Suprapubic skin (tissue), 4 donors: ENCODE measurements at places on chromosomes 6 and 20.

GRCh38 chr6:10756085-10756484, 8.5 kb downstream of the TMEM14B start:
- DNase-seq, result no peak

DNA sequence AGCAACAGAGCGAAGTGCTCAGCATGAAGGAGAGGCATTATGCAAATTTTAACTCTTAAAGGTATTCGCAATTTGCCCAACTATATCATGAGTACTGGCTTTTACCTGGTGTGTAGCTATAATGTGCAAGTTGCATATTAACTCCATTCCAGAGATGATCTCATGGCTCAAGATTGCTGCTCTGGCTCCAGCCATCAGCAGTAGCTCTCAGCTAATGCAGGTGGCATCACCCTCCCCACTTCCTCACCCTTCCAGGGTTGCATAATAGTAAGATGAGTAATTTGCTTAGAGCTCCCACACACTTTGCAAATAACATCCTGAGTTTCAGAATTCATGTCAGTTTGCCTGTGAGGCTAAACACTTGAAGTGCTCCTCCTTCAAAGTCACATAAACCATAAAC, 15.9 kb upstream of the PCSK2 start:
- no peak for DNase-seq

GRCh38 chr6:168972128-168972527, 281.5 kb downstream of the THBS2 start:
- DNase-seq, result no peak

DNA sequence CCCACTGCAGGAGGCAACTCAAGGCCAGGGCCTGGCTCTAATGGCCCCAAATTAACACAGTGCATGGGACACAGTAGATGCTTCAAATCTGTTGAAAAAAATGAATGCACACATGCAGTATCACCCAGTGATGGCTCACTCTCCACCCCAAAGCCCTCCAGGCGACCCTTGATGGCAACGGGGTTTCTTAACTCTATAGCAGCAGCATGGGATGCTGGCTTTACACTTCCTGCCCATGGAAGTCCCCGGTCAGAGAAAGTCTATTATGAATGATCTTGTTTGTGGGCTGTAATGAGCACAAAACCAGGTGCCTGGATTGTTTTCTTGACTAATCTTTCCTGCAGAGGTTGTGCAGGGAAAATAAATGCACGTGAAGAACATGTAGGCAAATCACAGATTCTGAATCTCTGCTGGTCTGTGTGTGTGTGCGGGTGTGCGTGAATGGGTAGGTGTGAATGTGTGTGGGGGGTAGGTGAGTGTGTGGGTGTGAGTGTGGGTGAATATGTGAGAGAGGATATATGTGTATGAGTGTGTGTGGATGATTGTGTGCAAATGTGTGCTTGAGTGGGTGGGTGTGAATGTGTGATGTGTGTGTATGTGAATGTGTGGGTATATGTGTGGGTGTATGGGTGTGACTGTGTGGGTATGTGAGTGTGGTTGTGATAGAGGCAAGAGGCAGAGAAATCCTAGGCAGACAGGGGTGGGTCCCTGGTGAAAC, 60.1 kb upstream of the MLN start:
- DNase-seq, result no peak

- DNase-seq, result no peak
Observed at GRCh38 chr6:10662742-10663141, 31.7 kb downstream of the C6orf52 start.

GRCh38 chr6:129105035-129105434, 222.1 kb downstream of the LAMA2 start:
- no peak for DNase-seq

- DNase-seq, result no peak
Observed at GRCh38 chr6:150640556-150641209, 41.0 kb downstream of the PLEKHG1 start.

GRCh38 chr6:129567374-129567773, 142.6 kb downstream of the ARHGAP18 start:
- DNase-seq, result no peak

GRCh38 chr6:56250266-56250665, 2.9 kb upstream of the COL21A1 start:
- DNase-seq, result no peak

GRCh38 chr6:22943327-22943726, 374.0 kb downstream of the HDGFL1 start:
- no peak for DNase-seq

DNA sequence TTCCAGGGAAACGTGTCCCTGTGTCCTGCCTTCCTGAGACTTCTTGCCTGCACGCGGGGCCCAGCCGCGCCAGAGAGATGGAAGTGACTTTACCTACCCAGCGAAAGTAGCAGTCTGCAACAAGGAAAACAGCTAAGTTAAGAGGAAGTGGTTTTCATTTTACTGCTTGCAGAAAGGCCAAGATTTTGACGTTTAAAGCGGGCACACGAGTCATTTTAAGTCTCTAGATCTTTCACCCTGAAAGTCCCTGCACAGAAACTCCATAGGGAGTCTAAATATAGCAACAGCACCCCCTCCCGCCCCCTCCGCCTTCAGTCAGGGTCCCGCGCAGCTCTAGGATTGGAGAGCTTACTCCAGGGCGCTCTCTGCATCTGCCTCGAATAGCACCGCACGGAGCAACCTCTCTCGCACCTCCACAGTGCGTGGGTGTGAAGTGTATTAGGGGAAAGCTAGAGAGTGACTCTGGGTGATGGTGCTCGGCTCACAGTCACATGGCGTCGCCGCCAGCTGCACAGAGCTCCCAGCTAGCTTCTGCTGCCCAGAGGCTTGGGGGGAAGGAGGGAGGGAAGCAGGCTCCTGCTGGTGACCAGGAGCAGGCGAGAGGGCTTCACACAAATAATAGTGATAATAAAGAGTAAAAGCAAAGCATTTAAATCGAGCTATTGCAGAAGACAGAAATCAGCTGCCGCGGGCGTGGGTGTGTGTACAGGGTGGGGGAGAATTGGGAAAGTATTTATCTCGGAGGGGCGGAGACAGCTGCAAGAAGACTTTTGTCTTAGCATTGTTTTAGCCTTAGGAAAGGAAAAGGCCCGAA, 1.8 kb upstream of the KCNQ5 start:
- no peak for DNase-seq

- DNase-seq, result no peak
Observed at GRCh38 chr20:10705801-10706459, 32.1 kb upstream of the JAG1 start.

- no peak for DNase-seq
Observed at GRCh38 chr6:108581237-108581931, 20.7 kb downstream of the FOXO3 start.

DNA sequence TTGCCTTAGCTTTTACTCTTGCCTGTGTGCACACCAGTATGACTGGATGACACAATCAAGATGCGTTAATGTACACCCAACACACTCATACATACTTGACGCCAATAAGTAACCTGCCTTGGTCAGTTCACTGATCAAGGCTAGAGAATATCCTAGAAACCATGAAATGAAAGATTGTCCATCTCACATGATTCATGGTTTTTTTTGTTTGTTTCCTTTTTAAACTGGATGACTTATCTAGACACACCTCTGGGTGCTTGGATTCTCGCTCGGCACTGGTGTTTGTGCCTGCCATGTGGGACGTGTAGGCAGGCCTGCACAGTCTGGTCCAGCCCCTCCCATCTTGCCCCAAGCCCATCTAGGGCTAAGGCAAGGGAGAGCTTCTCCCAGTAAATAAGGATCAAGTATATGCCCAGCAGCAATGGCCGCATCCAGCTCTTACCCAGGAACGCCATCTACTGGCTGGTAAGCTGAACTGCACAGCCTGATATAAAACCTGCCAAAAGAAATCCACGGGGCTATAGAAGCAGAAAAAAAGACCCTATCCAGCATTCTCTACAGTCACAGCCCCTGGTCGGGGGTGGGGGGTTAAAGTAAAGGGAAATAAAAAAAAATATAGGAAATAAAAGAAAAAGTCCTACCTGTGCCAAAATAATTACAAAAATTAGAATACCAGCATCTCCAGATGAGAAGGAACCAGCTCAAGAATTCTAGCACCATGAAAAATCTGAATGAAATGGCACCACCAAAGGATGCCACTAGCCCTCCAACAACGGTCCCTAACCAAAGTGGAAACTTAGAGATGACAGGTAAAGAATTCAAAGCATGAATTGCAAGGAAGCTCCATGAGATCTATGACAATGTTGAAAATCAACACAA, 73.3 kb downstream of the OTOR start:
- DNase-seq, result no peak

- DNase-seq, result no peak
Observed at GRCh38 chr6:166830185-166830890, 126.0 kb downstream of the RNASET2 start.
